Calu3 (cell line): ENCODE measurements at places on chromosomes 1 and 21.

DNA sequence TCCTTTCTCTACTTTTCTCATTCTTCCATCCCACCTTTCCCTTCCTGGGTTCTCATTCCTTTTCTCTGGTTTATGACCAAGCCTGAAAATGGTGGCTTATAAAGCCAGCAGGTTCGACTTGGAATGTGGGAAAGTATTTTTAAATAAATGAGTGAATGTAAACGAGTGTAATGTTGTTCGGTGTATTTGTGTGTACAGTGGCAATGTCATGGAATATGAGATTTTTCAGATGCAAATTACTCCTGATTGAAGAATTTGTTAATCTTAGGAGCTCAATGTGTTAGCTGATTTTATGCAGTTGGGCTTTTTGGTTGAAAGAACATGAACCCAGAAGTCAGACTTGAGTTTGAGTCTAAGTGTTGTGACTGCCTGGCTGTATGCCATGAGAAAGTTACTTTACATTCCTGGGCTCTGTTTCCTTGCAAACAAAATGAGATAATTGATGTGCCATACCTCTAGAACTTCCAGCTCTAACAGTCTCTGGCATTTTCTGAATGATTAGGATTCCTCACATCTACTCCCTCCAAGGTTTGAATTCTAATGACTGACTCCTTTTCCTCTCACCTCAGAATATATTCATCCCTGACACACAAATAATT, 6.6 kb downstream of the SGIP1 start:
- no peak for DNase-seq

DNA sequence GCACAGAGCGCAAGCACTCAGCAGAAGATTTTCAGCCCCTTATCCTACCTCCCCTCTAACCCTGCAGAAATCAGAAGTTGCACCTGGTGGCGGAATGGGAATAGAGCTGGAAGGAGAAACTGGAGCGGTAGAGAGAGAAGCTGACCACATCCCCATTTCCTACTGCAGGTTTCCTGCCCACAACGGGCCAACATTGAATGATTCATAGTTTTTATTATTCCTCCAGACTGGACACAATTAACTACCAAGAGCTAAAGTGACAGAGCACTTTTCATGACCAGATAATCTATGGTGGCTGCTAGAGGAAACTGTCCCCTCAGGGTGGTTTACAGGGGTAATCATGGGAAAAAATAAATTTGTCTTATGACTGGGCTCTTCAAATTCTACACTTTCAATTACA, 21.3 kb upstream of the LRRC8D start:
- DNase-seq = no peak

GRCh38 chr21:42471716-42472330, 24.2 kb downstream of the RSPH1 start:
- no peak for DNase-seq

DNA sequence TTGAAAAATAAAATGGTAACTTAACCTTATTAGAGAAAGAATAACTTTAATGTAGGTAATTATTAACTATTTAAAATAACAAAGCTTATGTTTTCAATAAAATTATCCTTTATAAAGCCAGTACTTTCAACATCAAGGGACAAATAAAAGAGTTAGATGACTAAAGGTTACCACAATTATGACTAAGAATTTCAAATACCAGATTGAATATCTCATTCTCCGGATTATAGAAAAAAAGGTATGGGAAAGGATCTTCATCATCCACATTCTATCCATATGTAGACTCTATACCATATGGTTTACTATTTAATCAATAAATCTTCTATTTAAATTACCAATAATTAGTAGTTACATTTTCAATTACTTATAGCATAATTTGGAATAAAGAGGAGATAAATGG, 62.8 kb downstream of the TOR3A start:
- no peak for DNase-seq
